ENCODE measurements at places on chromosomes 4 and X. TPM values are rescaled to one million over a fixed set of nuclear protein-coding genes. Genes with fewer than 3 reads are reported as not detected.

The NPNT gene
- total RNA-seq = not detected

The FAM184B gene
- total RNA-seq = under 0.01 TPM

The MORC4 gene
- 13.0 TPM for total RNA-seq

The ETDA gene
- total RNA-seq = not detected

The PGM2 gene
- 23.5 TPM for total RNA-seq

The CWH43 gene
- total RNA-seq = not detected

The USP46 gene
- 9.9 TPM for total RNA-seq

The BEX5 gene
- total RNA-seq = not detected

The MEPE gene
- not detected for total RNA-seq

The MAGEB2 gene
- total RNA-seq = not detected

The XAGE2 gene
- not detected for total RNA-seq

The SMC1A gene
- total RNA-seq = 13.5 TPM

The PRRG3 gene
- total RNA-seq = not detected

The FGF5 gene
- total RNA-seq = under 0.01 TPM

The BMX gene
- total RNA-seq = 2.9 TPM

The AFF2 gene
- 0.65 TPM for total RNA-seq

The SMIM10L2A gene
- under 0.01 TPM for total RNA-seq

The TMSB15A gene
- total RNA-seq = 0.36 TPM

The C4orf50 gene
- not detected for total RNA-seq

The CSAG1 gene
- not detected for total RNA-seq

The EMCN gene
- 6.7 TPM for total RNA-seq

The GLRA2 gene
- not detected for total RNA-seq

The ARHGAP6 gene
- total RNA-seq = 19.8 TPM

The FHIP1A gene
- total RNA-seq = not detected

The CXorf65 gene
- total RNA-seq = not detected

The CLIC2 gene
- total RNA-seq = 0.54 TPM

The ZNF185 gene
- 1.6 TPM for total RNA-seq

The CHIC1 gene
- total RNA-seq = 8.7 TPM

The PAGE1 gene
- total RNA-seq = not detected

The CYP4V2 gene
- total RNA-seq = 26.7 TPM

The SH3D19 gene
- 145 TPM for total RNA-seq

The TBX22 gene
- not detected for total RNA-seq

The ARFIP1 gene
- total RNA-seq = 25.8 TPM

The SSX2 gene
- not detected for total RNA-seq

The ARHGAP36 gene
- total RNA-seq = not detected

The MAGEB10 gene
- not detected for total RNA-seq

The ADRA2C gene
- not detected for total RNA-seq

The KLKB1 gene
- total RNA-seq = 6.0 TPM

The SSX3 gene
- not detected for total RNA-seq

The SHROOM3 gene
- 8.9 TPM for total RNA-seq

The F8A3 gene
- total RNA-seq = 11.0 TPM

The NR3C2 gene
- total RNA-seq = 2.1 TPM

The ADH1B gene
- total RNA-seq = 31.3 TPM

The FRMD7 gene
- total RNA-seq = not detected

The RASGEF1B gene
- 1.1 TPM for total RNA-seq

The C4orf36 gene
- not detected for total RNA-seq

The ZNF732 gene
- total RNA-seq = 0.36 TPM

The TEX13D gene
- total RNA-seq = not detected

The MOB1B gene
- total RNA-seq = 6.0 TPM

The CNKSR2 gene
- total RNA-seq = under 0.01 TPM

The PAGE4 gene
- total RNA-seq = not detected

The CLGN gene
- total RNA-seq = not detected
